ENCODE measurements at places on chromosomes 4 and X.
A peak's percentile ranks its signal among the peaks of the same experiment; 100 is the strongest.

- no peak for DNase-seq
Measured at GRCh38 chr4:103011378-103012025, 8.0 kb downstream of the SLC9B1 start.

DNA sequence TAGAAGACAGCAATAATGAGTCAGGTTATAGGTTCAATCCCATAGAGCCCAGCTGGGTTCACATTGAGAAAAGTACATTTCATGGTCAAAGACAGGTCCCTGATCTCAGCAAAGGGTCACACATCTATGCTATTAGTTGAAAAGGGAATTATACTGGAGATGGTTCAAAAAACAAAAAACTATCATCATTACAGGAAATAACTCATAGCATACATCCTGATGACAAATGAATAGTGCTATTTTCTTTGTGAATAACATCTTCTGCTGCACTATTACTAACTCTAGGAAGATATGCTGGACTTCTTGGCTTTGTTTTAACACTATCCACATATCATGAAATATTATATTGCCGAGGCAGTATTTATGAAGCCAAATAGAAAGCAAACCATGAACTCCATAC is 202.5 kb upstream of the MAB21L2 start:
- DNase-seq = no peak

- DNase-seq = no peak
Measured at GRCh38 chr4:41992967-41993857, 2.9 kb downstream of the SLC30A9 start.

- no peak for DNase-seq
Measured at GRCh38 chr4:145279122-145279960, 99.0 kb upstream of the OTUD4 start.

- no peak for DNase-seq
Measured at GRCh38 chr4:76718831-76719230, 179.1 kb downstream of the SOWAHB start.

DNA sequence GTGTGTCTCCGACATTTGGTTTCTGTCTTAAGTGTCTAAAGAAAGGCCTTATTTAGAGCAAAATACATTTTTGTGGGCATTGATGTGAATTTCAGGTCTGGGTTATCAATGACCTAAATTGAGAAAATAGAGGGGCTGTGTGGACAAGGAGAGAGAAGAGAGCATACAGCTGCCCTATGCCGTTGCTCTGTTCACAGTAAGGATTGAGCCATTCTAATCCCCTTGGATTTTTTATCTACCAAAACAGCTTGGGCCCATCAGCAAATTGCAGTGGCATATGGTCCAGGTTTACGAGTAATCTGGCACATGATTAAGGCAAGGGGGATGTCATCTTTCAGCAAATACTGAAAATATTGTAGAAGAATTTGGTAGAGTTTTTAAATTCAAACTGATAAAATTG is 210.2 kb downstream of the ANTXR2 start:
- DNase-seq = no peak

DNA sequence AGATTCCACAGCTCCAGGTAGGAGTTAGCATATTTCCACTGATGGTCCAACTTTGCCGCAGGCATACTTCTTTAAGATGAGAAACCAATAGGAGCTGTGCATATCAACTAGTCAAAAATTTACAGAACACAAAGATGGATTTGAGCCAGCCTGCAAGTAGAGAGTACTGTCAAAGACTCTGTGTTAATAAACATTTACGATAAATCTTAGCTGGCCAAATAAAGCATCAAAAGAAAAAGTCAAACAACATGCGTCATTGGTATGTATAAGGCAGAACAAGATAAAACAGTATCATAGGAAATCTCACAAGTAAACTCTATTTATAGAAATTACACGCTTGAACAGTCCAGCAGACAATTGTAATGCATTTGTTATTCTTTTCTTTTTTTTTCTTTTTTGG is 907.4 kb upstream of the AGA start:
- no peak for DNase-seq

DNA sequence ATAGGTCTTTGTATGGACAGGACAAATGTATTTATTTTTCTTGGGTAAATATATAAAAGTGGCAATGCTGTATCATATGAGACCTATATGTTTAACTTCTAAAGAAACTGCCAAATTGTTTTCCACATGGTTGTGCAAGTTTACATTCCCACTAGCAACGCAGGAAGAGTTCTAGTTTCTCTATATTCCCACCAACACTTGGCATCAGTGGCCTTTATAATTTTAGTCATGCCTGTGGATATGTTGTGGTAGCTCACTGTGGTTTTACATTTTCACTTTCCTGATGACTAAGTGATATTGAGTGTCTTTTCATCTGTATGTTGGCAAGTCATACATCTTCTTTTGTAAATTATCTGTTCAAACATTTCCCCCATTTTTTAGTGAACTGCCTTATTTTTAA is 126.0 kb downstream of the EMCN start:
- no peak for DNase-seq

- DNase-seq = no peak
Measured at GRCh38 chr4:8333726-8334460, 64.3 kb downstream of the HTRA3 start.

GRCh38 chrX:14039344-14039743 is 9.7 kb upstream of the GEMIN8 start:
- peak; percentile 33 for DNase-seq

- no peak for DNase-seq
Measured at GRCh38 chr4:146510942-146511341, 10.8 kb downstream of the SLC10A7 start.

GRCh38 chr4:1753697-1754311 is 32.5 kb downstream of the TACC3 start:
- DNase-seq = no peak

DNA sequence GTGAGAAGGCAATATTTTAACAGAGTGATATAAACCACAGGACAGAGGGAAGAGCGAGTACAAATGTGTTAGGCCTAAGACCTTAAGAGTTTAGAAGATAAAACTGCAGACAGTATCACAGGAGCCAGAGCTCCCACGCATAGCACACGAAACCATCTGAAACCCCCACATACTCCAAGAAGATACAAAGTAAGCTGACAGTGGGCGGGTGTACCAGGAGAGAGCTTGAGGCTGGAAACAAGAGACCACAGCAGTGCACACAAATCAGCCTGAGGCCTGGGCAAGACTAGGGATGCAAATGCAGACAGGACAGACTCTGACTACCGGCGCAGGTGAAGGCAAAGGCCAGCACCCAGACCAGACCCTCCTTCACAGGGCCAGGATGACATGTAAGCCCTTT is 54.1 kb upstream of the ARHGAP24 start:
- DNase-seq = no peak

DNA sequence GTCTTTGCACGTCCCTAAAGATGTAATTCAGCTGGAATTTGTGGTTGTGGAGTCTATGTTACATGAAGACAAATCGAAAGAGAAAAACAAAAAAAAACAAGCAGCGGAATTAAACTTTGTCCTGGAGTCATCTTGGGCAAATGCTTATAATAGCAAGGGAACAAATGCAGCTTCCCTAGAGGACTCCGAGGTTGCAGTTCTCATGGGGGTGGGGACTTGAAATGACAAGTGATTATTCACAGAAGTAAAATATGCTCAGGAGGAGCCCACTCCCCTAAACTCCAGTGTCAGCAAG is 362.4 kb downstream of the ARHGAP24 start:
- DNase-seq = no peak

DNA sequence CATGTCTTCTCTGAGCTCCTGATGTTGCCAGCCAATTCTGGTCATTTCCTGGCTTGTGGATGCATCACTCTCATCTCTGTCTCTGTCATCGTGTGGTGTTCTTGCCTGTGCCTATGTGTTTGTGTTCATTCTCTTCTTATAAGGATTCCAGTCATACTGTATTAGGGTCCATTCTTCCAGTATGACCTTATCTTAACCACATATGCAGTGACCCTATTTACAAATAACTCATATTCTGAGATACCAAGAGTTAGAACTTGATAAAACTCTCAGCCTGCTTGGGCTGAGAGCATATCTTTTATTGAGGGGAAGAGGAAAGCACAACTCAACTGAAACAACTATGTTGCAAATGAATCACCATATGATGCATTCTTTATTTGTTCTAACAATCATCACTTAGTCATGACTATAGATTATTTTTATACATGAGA is 189.0 kb upstream of the ANXA10 start:
- no peak for DNase-seq

- DNase-seq = no peak
Measured at GRCh38 chr4:1948892-1949436, 59.8 kb downstream of the NELFA start.

DNA sequence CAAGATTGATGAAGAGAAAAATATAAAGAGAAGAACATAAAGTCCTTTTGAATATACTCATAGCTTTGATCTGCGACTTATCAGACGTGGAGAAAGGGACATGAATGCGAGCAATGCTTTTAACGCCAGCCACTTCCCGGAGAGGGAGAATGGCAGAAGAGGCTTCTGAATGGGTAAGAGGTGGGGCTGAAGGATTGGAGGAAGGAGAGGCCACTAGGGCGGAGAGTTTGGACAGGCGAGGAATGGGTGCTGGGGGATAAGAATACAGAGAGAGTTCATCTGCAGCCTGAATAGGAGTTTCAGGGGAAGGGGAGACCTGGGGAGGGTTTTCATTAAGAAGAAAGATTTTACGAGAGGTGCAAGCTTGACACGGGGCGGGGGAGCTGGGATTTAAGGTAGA is 2534.9 kb downstream of the PCDH7 start:
- no peak for DNase-seq

GRCh38 chrX:154333837-154334271 is 38.3 kb downstream of the TKTL1 start:
- no peak for DNase-seq

- DNase-seq = no peak
Measured at GRCh38 chrX:41382714-41383645, 49.0 kb downstream of the DDX3X start.

DNA sequence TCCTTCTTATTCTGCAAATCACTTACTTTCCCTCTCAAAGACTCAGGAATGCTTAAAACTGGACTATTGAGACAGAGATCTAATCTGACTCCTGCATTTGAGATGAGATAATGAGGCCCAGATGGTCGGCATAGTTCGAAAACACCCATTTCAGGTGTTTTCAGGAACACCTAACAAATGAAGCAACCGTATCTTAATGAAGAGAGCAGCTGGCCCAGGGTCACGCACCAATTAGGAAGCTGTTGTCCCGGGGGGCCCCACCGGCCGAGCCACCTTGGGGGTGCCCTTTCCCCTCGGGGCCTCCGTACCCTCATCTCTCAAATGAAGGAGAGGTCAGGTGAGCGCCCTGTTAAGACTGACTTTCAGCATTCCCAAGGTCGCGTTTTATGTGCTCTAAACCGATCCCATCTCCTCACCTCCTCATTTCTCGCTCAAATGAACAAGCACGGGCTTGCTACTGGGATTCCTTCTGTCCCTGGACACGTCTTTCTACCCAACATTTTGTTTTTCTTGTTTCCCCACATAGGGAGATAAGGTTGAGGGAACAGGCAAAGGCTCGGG is 824 bp downstream of the LRPAP1 start:
- DNase-seq = no peak

GRCh38 chr4:1556541-1557220 is 127.4 kb downstream of the FAM53A start:
- no peak for DNase-seq

DNA sequence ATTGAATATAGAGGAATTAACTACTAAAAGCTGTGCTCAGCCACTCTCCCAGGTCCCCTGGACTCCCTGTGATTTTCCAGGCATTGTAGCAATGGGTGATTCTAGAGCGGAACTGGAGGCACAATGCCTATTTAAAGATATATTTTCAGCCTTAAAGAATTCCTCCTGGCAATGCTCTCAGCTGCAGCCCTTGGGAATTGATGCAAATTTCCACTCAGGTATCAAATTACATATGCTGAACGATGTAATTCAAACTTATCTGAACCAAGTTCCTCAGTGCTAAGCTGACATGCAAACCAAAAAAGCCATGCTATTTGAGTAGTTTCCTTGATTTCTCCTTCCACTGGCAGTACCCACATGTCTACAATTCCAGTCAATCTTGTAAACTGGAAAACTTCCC is 86.3 kb upstream of the GABRA3 start:
- DNase-seq = no peak

DNA sequence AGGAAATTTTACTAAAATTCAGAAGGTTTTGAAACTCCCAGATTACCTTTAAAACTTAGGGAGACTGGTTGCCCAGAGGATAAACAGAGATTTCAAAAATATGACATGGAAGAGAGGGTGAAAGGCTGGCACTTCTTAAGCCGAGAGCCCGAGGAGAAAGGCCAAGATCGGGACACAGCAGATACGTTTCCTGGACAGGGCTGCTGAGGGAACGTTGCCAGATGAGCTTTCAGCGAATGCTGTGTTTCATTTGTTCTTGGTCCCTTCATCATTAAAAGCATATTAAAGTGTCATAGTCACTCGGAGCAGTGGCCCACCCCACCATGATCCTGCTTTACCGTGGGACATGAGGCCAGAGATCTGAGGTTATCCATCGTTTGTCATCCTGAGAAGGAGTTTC is 37.9 kb upstream of the STOX2 start:
- no peak for DNase-seq

DNA sequence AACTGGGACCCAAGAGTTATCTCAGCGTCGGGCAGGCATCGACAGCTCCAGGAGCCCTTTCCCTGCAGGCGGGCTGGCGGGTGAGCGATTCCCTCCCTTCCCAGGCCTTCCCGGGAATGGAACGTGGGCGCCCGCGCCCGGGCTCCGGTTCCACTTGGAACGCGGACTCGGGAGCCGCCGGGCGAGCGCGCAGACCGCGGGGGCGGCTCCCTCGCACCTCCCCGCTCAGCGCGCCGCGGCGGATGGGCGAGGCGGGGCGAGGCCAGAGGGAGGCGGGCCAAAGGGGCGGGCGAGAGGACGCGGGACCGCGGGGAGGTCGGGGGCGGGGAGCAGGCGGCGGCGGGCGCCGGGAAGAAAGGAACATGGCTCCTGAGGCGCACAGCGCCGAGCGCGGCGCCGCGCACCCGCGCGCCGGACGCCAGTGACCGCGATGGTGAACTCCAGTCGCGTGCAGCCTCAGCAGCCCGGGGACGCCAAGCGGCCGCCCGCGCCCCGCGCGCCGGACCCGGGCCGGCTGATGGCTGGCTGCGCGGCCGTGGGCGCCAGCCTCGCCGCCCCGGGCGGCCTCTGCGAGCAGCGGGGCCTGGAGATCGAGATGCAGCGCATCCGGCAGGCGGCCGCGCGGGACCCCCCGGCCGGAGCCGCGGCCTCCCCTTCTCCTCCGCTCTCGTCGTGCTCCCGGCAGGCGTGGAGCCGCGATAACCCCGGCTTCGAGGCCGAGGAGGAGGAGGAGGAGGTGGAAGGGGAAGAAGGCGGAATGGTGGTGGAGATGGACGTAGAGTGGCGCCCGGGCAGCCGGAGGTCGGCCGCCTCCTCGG is at the start of gene PKD2:
TSS of gene PKD2 (plus strand) at position 332 of the 818 bp plus-strand sequence. CDS start at position 431, 99 bp downstream.
- peak; percentile 53 for DNase-seq

All from activated CD4-positive, CD25-positive, alpha-beta regulatory T cell treated with anti-CD3 and anti-CD28 coated beads, Interleukin-2, amount 50 U/mL, for 16 hours (primary cell).